Stimulated activated CD4-positive, alpha-beta T cell treated with anti-CD3 and anti-CD28 coated beads, Interleukin-15, amount 100 ng/mL, for 1 hour (primary cell): ENCODE measurements at places on chromosomes 2 and 18.

DNA sequence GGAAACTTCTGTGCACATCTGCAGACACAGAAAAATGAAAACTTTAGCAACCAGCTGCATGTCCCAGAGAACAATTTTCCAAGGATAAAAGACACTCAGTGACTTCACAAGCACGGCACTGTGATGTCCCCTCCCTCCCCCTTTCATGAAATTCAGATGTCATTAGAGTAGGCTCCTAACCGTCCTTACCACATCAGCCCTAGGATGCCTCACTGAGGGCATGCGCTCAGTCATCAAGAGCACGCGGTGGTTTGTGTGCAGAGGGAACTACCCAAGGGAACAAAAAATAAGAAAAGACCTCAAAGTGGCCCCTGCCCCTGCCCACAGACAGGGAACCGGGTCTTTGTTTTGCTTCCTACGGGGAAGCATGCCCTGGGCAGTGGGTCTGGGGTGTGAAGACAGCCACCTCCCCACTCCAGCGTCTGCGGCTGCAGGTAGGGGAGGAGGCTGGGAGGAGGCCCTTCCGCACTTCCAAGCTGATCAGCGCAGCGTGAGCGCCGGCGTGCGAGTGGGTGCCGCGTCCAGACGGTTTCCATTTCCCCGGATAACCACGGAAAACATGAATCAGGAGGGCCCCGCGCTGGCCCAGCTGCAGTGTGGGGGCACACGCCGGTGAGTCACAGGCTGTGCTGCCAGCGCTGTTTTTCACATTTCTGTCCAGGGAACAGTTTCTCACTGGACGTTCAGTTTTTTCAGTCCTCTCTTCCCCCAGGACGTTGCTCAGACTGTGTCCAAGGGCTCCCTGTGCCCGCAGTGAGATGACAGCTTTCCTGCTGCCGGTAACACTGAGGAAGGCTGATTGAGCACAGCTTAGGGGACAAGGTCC is 70.6 kb downstream of the COPS8 start:
- DNase-seq: no peak

- DNase-seq: peak; percentile 89
Observed at GRCh38 chr2:190880378-190881083, at the start of gene GLS. TSS of gene GLS (plus strand) at chr2:190880821. CDS start at chr2:190881085, 264 bp downstream.

- no peak for DNase-seq
Observed at GRCh38 chr2:108165729-108166128, 74.0 kb upstream of the SULT1C3 start.

- no peak for DNase-seq
Observed at GRCh38 chr2:15010346-15010745, 377.8 kb downstream of the LRATD1 start.

DNA sequence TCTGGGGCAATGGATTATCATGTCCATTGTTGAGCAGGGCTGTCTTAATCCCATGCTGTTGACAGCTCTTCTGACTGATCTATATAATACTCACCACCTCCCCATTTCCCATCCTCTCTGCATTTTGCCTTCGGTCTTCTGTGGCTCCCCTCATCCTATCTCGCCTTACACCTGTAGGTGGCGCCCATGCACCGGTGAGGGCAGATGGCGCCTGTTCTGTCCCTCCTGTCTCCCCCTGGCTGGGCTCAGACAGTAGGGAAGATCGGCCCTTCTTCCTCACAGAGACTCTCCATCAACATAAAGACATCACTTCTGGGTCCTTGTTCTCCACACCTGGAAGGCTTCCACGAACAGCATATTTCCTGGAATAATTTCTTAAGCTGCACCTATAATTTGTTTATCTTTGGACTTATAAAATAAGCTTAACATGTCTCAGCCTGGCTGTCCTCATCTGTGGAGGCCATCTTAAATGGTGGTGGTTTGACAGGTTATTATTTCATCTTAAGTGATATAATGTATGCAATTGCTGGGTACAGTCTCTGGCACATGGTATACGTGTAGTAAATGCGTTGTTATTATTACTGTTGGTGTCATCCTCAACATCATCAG is 10.9 kb upstream of the CDH20 start:
- DNase-seq: no peak

- DNase-seq: no peak
Observed at GRCh38 chr2:178498137-178498536, 17.9 kb downstream of the PLEKHA3 start.

GRCh38 chr2:224999754-225000153 is 42.5 kb downstream of the DOCK10 start:
- no peak for DNase-seq

DNA sequence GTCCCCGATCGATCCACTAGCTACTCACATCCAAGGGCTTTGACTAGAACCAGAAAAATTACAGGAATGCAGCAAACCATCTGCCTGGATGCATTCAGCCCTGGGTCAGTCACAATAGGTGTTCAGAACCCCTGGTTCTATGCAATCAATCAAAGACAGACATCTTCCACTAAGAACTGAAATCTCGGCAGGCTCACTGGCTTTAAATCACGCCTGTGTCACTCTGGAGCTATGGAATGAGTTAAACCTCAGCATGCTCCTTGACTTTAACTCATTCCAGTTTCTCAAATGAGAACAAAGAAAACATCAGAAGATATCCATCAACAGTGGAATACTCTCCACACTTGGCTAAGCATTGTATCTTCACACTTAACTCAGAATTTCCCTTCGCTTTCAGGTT is 68.1 kb upstream of the SPTBN1 start:
- DNase-seq: no peak

GRCh38 chr2:201668402-201668910 is 25.2 kb upstream of the TMEM237 start:
- DNase-seq: no peak

GRCh38 chr2:12819721-12820120 is 103.0 kb downstream of the TRIB2 start:
- no peak for DNase-seq
